ENCODE measurements at places on chromosomes 12 and 14. TPM values are rescaled to one million over a fixed set of nuclear protein-coding genes. Genes with fewer than 3 reads are reported as not detected.

LRTM2 gene
- not detected for total RNA-seq

DNA sequence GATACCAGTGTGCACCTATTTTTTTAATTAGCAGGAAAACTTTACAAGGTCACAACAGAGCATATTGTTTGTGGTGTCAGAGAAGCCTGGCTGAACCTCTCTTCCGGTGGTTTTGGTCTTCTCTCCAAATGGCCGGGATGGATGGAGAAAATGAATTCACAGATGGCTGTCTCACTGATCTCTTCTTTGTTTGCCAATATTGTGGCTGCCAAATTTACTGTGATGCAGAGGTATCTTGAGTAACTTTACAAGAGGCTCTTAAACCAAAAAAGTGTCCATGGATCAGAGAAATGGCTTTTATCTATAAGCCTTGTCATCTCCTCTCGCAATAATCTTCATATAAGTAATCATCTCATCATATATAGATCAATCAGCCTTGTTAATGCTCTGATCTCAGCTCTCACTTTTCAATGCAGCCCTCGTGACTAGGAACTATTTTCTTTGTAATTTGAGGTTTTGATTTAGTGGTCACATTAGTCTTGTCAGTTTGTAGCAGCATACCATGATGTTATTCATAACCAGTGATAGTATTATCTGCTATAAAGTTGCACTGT is 308.1 kb downstream of the EGLN3 start:
- no peak for DNase-seq

- DNase-seq = no peak
These were observed 19.7 kb downstream of the EML1 start for GRCh38 chr14:99812892-99813291.

GRCh38 chr14:56474419-56475022 is 105.1 kb upstream of the TMEM260 start:
- DNase-seq = peak; percentile 70

CCDC38 gene
- total RNA-seq = not detected

GRCh38 chr12:66290716-66291200 is 11.5 kb upstream of the HELB start:
- no peak for DNase-seq

CIPC gene
- total RNA-seq = 13.5 TPM

GRCh38 chr12:12176402-12176801 is 90.4 kb downstream of the LRP6 start:
- DNase-seq = no peak

DNA sequence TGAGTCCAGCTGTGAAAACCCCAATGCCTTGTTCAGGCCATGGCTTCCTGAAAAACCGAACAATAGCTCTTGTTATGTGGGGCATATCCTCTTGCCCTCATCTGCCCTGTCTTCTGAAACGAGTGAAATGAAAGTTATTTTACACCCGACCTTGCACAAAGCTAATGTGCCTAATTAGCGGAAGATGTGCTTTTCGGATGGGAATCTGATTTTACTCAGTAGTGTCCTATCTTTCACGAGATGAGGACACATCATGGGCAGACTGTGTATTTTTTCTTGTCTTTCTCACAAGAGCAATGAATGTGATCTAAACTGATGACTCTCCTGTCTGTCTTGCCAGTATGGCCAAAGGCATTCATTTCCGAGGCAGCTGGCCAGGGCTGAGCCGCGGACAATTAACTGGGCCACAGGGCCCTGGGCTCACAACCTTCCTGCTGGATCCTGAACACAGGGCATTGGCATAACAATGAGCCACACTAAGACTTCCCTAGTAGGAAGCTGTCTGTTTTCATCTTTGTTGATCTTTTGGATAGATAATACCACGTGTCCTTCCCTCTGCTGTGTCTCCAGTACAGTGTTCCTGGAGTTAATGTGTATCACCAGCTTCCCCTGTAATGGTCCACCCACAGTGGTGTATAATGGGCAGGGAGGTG is 86.0 kb upstream of the HIF1A start:
- DNase-seq = peak; percentile 89

DPF3 gene
- 2.9 TPM for total RNA-seq

SERPINA1 gene
- 0.23 TPM for total RNA-seq

GRCh38 chr14:102923201-102923924 is 900 bp downstream of the AMN start:
- DNase-seq = no peak
